ENCODE measurements at places on chromosomes 3 and 15. TPM values are rescaled to one million over a fixed set of nuclear protein-coding genes. Genes with fewer than 3 reads are reported as not detected.

DNA sequence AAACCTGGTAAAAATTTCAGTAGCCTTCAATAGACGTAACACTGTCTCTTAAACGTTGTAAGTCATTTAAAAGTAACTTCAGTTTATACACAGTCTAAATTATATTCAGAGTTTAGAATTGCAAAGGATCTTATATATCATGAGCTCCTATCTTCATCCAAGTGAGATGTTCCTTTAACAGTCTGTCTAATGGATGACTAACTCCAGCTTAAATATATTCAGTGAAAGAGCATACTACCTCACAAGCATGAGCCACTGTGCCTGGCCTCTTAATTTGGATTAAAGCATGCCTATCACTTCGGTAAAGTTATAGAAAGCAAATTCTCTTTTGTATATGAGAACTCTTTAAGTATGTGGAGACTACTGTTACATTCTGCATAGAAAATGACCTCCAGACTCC lies 7.0 kb downstream of the FYTTD1 start:
- peaks cover 13% of the 10 kb centered on the region for H3K4me1 ChIP-seq
- DNase-seq, result no peak
- no peaks in the 10 kb centered on the region for H3K27me3 ChIP-seq
- no peaks in the 10 kb centered on the region for H3K36me3 ChIP-seq
- H3K27ac ChIP-seq, result no peak overlapping the region

- no peak overlapping the region for H3K27ac ChIP-seq
- DNase-seq, result no peak
Measured at GRCh38 chr3:45498532-45498931, 96.0 kb upstream of the LIMD1 start.

DNA sequence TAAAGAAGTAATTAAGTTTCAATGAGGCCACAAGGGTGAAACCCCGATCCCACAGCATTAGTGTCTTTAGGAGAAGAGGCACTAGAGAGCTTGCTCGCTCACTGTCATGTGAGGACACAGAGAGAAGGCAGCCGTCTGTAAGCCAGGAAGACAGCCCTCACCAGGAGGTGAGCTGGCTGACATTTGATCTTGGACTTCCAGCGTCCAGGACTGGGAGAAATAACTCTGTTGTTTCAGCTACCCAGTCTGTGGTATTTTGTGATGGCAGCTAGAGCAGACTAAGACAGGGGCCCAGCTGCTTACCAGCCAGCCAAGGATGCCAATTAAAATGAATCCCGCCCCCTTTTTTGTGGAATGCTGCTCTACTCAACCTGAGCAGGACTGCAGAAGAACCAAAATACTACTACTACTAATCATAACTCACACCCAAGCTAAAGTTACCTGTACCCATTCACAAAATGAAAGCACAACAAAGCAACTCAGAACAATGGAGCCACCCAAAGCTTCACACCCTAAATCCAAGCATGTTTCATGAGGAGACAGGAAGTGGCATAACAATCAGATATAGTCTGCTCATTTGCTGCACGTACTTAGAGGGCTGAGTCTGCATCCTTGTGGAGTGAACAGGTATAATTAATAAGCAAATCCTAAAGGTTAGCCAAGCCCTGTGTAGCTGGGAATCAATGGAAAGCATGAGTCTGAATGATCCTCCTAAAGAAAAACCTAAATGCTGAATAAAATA lies 35.6 kb upstream of the RHCG start:
- no peak overlapping the region for H3K4me3 ChIP-seq
- DNase-seq, result no peak
- no peak overlapping the region for H3K27ac ChIP-seq

GRCh38 chr3:43319376-43319775 lies 33.0 kb downstream of the SNRK start:
- H3K27me3 ChIP-seq, result no peaks in the 10 kb centered on the region
- no peak for DNase-seq
- H3K4me1 ChIP-seq, result peaks cover 55% of the 10 kb centered on the region
- H3K36me3 ChIP-seq, result no peaks in the 10 kb centered on the region
- H3K27ac ChIP-seq, result peak overlapping the region; percentile 34
- H3K4me3 ChIP-seq, result no peak overlapping the region

GRCh38 chr3:99418709-99419108 lies 219.7 kb upstream of the COL8A1 start:
- no peaks in the 10 kb centered on the region for H3K4me1 ChIP-seq
- no peak overlapping the region for H3K4me3 ChIP-seq
- DNase-seq, result no peak
- H3K27me3 ChIP-seq, result no peaks in the 10 kb centered on the region

- no peak overlapping the region for H3K4me3 ChIP-seq
- no peak for DNase-seq
- no peaks in the 10 kb centered on the region for H3K27me3 ChIP-seq
- H3K4me1 ChIP-seq, result no peaks in the 10 kb centered on the region
- no peak overlapping the region for H3K27ac ChIP-seq
Measured at GRCh38 chr3:116759316-116759715, 49.7 kb downstream of the TUSC7 start.

DNA sequence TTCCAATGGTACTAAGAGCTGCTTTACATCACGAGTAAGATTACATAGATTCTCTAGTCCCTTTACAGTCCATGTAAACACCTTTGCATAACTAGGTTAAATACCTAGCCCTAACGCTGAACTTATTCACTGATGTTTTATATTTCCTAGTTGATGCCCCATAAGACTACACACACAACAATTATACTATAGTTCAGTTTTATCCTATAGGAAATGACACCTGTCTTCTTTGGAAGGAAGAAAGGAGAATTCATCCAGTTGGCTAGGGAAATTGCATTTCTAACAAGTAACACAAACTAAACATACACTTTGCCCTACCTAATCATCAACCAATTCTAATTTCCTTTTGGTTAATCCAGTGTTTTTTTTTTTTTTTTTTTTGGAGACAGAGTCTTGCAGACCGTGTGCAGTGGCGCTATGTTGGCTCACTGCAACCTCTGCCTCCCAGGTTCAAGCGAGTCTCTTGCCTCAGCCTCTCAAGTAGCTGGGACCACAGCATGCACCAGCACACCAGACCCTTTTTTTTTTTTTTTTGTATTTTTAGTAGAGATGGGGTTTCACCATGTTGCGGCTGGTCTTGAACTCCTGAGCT lies 13.9 kb downstream of the PDE12 start:
- DNase-seq, result no peak
- no peak overlapping the region for H3K4me3 ChIP-seq
- H3K4me1 ChIP-seq, result peaks cover 15% of the 10 kb centered on the region
- H3K36me3 ChIP-seq, result peaks cover 8% of the 10 kb centered on the region
- no peaks in the 10 kb centered on the region for H3K27me3 ChIP-seq
- H3K27ac ChIP-seq, result no peak overlapping the region

DNA sequence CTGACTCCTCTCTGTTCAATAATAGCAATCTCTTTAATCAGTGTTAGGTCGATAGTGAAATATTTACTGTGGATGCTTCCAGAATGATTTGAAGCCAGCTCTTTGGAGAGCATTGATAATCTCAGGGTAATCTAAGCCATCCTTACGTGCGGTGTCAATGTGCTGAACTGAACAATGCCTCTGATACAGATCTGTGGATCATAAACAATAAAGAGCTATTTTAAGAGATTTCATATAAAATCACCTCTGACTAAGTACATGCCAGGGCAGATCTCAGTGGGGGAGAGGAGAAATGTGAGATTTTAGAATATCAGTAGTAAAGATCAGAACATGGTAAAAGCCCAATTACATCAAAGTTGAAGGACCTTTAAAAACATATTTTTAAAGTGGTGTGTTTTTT lies 319.3 kb upstream of the GBE1 start:
- H3K36me3 ChIP-seq, result no peaks in the 10 kb centered on the region
- DNase-seq, result no peak
- no peaks in the 10 kb centered on the region for H3K27me3 ChIP-seq
- no peaks in the 10 kb centered on the region for H3K4me1 ChIP-seq

DNA sequence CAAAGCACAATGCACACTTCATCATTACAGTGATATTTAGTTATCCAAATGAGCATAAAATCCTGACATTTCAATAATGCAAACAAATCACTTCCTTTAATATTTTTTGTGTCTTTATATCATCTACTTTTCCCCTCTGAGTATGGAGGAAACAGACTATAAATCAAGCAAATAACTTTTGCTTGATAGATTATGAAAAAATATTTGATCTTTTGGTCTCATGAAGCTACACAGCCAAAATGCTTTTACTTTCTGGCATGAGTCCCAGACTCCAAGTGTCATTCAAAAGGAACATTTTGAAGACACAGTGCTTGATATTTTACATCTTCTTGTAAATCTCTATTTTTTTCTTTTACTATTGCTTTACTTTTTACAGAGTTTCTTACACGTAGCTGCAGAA lies 215.3 kb upstream of the ROBO1 start:
- no peak overlapping the region for H3K4me3 ChIP-seq
- no peaks in the 10 kb centered on the region for H3K36me3 ChIP-seq
- no peaks in the 10 kb centered on the region for H3K4me1 ChIP-seq
- no peak overlapping the region for H3K27ac ChIP-seq
- H3K27me3 ChIP-seq, result no peaks in the 10 kb centered on the region

DNA sequence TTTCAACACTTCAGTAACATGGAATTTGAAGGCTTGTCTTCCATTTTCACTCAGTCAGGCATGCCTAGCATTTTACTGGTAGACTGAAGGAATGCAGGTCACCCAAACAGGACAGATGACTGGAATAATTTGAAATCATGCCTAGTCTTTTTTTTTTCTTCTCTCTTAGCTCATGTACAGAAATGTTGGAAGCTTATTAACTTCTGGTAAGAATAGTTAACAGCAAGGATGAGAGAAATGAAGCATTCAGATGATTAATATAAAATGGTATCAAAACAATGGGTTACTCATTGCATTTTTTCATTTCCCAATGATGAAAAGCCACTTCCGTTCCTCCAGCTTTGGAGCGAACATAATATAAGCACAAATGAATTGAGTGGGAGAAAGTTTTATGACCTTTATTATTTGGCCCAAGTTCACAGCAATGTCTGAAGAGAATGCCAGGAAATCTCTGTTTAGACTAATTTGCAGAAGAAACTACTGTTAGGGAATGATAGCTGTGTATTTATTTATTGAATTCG lies 431.6 kb upstream of the RASGRP1 start:
- H3K27me3 ChIP-seq, result no peaks in the 10 kb centered on the region
- H3K4me1 ChIP-seq, result peaks cover 41% of the 10 kb centered on the region
- no peak overlapping the region for H3K4me3 ChIP-seq
- no peak for DNase-seq
- H3K27ac ChIP-seq, result peak overlapping the region; percentile 67
- H3K36me3 ChIP-seq, result no peaks in the 10 kb centered on the region

DNA sequence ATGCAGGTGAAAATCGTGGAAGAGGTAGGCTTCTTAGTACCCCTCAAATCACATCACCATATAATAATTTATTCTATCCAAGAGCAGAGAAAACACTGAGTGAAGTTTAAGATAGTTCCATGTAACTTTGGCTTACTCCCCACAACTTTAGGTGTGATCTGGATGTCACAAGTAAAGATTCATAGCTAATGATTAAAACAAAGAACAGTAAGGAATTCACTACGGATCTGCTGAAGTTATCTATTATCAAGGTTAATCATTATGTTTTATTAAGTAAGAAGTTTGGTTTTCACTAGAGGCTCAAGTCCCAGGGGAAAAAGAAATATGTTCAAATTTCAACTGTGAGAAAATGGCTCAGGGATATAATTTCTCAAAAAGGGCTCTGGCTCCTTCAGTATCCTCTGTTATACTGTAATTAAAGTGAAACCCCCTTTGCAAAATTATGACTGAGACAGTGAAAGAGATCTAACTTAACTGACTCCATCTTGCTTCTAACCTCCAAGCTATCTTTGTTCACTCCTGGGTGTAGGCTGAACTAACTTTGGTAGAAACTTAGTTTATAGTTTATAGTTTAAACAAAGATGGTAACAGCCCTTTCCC lies 17.1 kb downstream of the CD80 start:
- H3K27ac ChIP-seq, result peak overlapping the region; percentile 31
- H3K4me1 ChIP-seq, result peaks cover 8% of the 10 kb centered on the region
- DNase-seq, result no peak
- no peaks in the 10 kb centered on the region for H3K27me3 ChIP-seq

Gene GP5
- total RNA-seq, result not detected

Gene EMC7
- 27.4 TPM for total RNA-seq

Gene TADA3
- 37.6 TPM for total RNA-seq

Gene CD86
- total RNA-seq, result 2.9 TPM

Gene CCDC51
- 0.33 TPM for total RNA-seq

Gene MLH1
- 16.9 TPM for total RNA-seq

Gene RARB
- total RNA-seq, result 1.8 TPM
